ENCODE measurements at places on chromosomes 7 and 10.

GRCh38 chr7:83983606-83984005, 211.0 kb downstream of the SEMA3A start:
- no peak for ATAC-seq

DNA sequence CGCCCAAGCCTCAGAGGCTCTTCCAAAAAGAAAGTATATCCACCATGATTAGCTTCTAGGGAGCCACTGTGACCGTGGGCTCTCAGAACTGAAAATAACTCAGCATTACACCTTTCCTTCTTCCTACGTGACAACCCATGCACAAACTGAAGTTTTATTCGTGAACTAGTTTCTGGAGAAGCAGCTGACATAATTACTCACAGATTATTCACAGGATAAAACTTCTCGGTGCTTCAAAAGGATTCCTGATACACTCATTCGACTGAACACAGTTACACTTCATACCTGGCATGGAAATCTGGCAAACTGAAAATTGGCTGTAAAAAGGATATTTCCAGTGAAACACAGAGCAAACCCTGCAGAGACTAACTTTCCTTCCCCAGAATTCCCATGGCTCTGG, 139.2 kb upstream of the PTER start:
- no peak for ATAC-seq

DNA sequence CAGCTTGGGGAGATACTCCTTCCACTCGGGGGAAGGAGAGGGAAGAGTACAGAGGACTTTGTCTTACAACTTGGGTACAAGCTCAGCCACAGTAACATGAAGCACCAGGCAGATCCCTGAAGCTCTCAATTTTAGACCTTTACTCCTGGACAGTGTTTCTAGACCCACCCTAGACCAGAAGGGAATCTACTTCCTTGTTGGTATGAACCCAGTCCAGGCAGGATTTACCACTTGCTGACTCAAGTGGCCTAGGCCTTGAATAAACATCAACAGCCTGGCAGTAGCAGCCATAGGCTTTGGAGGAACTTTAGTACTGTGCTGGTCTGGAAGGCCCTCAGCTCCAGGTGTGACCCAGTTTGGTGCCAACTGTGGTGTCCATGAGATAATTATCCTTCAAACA, 173.1 kb downstream of the ADRA2A start:
- no peak for ATAC-seq

DNA sequence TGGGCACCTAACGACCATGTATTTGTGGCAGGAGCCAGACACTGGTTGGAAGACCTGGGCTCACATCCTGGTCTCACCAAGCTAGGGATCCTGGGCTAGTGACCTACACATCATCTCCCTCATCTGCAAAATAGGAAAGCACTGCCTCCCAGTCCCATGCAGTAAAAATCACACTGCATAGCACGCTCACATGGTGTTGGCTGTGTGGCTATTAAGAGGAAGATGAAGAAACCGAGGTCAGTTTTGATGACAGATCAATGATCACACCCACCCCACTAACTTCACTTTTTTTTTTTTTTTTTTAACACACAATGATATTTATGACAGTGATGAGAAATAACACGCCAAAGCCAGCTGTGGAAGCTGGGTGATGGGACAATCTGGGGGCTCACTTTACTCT, 146.5 kb downstream of the RNF216 start:
- ATAC-seq: no peak

- no peak for ATAC-seq
Measured at GRCh38 chr10:80015911-80016830, 62.3 kb upstream of the TMEM254 start.

DNA sequence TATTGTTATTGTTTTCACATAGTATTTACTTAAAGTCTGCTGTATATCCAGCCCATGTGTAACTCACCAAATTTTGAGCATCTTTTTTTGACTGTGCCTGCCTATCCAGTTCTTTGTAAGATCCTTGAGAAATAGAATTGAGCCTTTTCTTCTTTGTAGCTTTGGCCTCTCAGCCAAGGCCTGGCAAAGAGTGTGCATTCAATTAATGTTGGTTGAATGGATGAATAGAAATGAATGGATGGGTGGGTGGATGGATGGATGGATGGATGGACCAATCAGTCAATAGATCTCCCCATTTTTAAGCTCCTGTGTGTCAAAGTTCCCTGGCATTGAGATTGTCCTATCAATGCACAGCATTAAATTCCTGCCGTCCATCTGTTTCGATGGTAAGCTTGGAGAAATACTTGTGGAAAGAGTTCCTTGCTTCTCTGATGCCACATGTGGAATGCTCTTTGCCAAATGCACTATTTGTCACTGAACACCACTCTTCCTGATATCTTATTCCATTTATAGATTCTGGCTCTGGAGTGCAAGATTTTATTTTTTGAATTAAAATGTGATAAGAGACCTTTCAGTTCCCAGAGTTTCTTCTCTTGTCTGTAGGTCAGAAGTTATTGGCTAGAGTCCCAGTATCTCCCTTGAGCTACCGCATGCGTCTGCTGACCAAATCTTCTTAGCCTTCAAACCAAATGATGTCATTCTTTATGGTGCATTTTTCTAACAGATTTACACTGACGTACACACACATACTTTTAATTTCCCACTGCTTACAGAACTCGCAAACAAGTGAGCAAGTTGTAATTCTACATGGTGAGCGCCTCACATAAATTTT, 20.7 kb upstream of the ADRB1 start:
- no peak for ATAC-seq

DNA sequence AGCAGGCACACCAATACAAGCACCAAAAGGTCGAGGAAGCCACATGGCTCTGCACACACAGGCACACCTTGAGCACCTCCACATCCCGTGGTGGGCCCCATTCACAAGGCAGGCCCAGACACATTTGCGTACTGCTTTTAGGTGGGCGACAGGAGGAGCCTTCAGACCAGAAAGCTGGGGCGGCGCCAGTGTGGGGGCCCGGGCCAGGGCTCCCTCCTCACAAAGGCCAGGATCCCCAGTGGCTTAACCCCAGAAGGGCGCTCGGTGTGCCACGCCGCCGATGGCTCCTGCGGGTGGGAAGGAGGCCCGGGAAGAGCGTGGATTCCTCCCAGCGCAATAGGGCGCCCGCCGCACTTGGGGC, 2.8 kb upstream of the SMARCD3 start:
- no peak for ATAC-seq

- no peak for ATAC-seq
Measured at GRCh38 chr10:50456719-50457118, 167.0 kb downstream of the SGMS1 start.

GRCh38 chr10:17479822-17480221, 25.4 kb upstream of the ST8SIA6 start:
- no peak for ATAC-seq

DNA sequence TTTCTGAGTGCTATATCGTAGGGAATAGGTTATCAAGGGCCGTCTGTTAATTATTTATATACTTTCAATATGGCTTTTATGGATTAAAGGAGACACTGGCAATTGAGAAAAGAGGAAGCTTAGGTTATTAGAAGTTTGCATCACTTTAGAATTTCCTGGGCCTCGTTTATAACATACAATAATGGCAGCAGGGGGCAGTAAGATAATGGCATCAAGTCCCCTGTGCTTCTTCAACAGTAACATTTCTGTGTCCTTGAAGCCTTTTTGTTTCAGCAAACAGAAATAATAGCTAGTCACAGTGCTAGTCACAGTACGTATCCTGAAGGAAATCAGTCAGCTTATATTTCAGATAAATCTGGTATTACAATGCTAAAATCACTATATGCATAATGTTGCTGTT, 41.9 kb downstream of the SPAM1 start:
- no peak for ATAC-seq

GRCh38 chr10:75028748-75029147, 82.7 kb upstream of the SAMD8 start:
- no peak for ATAC-seq

DNA sequence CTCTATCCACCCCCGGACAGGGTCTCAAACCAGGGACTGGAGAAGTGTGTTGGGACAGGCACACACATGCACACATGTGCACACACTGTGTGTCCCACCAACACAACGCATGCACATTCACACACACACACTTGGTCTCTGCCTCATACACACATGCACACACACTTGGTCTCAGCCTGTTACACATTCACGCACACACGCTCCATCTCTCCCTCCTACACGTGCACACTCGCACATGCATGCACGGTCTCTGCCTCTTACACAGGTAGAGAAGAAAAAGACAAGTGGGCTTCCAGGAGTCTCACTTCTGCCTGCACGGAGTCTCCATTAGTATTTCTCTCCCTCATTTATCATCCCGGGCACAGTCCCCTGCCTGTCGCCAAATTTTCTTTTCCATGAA, 171.2 kb downstream of the EBF3 start:
- ATAC-seq: no peak

All from stimulated activated memory B cell treated with anti-CD40 and anti-IgM and Interleukin-4, amounts not matched to agents 10 μg/mL and 1 μg/mL and 100 μg/mL, for 72 hours (primary cell).